GM04503 (cell line): ENCODE measurements at places on chromosomes 11 and 22.

DNA sequence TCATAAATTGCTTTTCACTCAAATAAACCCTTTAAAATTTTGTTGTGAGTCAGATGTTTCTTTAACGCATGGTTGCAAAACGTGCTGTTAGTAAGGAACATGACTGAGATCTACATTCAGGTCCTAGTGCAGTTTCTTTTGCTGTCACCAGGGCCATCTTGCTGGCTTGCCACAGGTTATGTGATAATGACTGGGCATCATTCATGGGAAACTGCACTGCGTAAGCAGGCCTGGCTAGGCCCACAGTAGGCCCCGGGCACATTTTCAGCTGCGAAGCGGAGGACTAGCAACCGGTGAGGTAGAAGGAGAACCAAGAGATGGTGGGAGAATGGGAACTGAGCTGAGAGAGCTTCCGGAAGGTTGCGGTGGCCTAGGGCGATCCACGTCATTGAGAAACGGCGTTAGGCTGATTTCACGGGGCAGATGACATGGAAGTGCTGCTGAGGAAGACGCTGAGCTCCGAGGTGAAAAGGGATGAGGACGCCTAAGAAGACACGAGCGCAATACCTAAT is 3.2 kb upstream of the KLHDC7B start:
- DNase-seq: no peak

DNA sequence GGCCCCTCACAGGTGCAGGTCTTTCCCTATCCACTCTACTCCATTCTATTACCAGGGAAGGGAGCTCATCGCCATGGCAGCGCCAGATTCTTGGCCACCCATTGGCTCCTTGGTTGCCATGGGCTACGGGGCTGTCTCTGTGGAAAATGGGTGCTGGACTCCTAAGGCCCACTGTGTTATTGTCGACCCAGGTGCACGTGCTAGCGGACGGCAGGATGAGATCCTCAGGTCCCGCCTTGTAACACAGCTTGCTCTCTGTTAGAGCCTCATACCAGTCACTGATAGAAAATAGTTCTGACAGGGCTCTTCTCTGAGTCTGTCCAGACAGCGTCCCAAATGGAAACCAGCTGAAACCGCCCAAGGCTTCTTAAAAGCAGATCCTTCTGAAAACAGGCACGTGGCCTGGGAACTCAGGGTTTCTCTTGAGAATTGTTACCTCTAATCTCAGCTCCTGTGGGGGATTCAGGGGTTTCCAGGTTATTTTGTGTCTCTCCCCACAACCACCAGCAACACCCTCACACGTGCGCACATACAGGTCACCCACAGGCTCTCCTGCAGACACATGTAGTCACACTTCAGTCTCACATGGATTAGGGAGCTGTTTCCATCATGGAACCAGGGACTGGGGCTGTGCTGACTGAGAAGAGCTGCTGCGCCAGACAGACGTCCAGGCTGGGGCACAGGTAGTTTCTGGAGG is 1.5 kb downstream of the TUB start:
- no peak for DNase-seq

DNA sequence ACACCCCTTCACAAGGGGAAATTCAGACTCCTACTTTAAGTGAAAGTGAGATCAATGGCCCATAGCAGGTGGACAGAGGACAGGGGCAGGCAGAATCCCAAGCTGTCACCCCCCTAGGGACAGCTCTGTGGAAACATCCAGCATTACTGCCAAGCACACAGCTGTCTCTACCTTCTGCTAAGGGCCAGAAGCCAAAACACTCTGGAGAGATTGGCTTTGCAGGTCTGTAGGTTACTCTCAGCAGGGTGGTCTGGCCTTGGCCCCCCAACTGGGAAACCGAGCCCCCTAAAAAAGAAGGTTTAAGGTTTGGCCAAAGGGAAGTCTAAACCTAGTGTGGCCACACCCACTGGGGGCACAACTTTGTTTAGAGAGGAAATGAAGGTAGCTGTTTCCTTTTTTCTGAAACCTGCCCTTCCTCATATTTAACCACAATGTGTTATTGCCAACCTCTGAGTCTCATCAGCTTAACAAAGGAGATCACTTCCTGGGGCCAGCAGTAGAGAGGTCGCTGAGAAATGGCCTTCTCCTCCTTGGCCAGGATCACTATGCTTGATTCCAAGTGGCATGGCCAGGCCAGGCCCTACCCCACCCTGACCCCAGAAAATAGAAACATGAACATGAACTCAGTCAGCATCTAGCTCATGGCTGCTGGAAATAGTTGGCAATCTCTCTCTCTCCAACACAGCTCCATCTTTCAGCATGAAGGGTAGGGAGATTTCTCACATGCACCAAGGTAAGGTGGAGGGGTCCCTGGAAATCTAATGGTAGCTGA is 25.9 kb upstream of the SCARF2 start:
- DNase-seq: no peak

- no peak for DNase-seq
Observed at GRCh38 chr11:110434952-110435779, 5.4 kb downstream of the FDX1 start.

DNA sequence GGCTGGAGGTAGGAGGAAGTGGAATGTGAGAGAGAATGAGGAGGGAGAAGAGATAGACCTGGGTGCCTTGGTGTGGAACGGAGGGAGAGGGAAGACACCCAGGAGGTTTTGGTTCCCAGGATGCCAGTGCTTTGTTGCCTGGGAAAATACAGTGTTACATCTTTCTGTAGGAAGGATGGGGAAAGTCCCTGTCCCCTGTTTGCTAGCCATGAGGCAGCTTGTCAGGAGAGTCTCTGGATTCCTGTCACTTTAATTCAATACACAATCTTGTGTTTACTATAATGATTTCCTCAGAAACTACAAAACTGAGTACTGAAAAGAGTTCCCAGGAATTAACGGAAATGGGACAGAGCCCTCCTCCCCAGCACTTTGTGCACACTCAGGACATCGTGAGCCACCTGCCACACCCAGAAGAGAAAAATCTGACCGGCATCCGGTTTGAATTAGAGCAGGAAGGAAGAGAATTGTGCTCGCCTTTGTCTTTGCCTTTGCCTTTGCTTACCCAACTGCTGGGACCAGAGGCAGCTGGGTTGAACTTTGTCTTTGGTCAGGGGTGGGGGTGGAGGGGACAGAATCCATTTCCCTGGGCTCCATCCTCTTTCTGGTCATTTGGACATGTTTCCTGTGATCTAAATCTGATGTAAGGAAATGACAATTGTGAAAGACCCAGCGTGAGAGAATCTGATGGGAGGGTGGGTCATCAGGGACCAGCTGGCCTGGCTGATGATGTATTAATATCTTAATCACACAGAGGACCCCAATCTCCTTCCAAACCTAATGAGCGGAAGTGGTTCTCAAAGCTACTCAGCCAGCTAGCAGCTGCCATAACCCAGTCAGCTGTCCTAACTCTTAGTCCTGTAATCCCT is 1.3 kb upstream of the LIMK2 start:
- DNase-seq: no peak

DNA sequence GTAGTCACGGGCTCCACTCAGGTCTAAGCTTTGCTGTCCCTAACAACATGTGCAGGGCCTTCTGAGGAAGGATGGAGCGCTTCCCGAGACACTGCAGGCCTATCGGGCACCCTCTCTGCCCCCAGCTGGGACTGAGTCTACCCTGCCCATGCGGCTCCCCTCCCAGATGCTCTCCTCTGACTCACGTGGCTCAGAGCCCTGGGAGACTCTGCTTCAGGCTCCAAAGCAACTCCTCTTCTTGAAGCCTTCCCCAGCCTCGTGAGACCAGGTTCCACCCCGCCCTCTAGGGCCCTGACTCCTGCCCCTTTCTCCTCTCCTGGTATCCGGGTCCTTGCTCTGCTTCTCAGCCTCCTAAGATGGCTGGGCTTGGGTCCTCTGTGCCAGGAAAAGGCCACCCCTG is 28.4 kb upstream of the ARFGAP3 start:
- DNase-seq: no peak

DNA sequence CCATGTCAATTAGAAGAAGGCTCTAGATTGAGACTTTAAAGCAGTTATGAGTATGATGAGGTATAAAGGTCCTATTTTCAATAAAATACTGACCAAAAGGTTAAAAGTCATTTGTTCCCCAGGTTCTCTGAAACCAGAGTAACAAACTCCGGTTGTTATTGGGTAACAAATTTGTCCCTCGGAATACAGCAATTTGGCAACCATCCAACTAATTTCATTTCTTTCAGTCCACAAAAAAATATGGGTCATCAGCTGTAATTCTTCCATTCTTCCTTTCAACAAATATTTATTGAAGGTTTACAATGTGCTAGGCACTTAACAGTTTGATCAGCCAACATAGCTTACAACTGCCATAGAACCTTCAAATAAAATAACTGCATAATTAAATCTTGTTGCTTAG is 79.9 kb downstream of the TTC28 start:
- DNase-seq: no peak

- no peak for DNase-seq
Observed at GRCh38 chr11:83025267-83025704, 46.4 kb downstream of the RAB30 start.

DNA sequence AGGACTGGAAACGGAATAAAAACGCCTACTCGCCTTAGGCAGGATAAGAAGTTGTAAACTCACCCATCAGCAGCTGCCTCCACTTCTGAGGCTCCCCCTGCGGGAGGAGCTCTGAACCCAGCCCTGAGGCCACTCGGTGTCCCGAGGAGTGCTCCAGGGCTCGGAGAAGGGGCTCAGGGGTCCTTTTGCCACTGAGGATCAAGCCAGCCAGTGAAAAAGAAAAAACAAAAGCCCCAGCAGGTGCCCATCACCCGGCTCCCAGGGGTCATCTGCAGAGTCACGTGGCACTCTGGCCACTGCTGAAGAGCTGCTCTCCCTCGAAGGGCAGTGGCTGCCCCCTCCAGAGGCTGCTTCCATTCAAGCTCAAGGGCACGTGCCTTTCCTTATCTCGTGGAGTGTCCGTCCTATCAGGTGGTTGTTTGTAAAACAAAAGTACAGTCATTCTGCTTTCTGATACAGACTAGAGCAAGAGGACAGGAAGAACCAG is 29.0 kb downstream of the NUP50 start:
- DNase-seq: no peak

- DNase-seq: no peak
Observed at GRCh38 chr22:41613456-41613855, 7.4 kb downstream of the DESI1 start.

- DNase-seq: no peak
Observed at GRCh38 chr22:20457506-20458240, 20.0 kb upstream of the SCARF2 start.

DNA sequence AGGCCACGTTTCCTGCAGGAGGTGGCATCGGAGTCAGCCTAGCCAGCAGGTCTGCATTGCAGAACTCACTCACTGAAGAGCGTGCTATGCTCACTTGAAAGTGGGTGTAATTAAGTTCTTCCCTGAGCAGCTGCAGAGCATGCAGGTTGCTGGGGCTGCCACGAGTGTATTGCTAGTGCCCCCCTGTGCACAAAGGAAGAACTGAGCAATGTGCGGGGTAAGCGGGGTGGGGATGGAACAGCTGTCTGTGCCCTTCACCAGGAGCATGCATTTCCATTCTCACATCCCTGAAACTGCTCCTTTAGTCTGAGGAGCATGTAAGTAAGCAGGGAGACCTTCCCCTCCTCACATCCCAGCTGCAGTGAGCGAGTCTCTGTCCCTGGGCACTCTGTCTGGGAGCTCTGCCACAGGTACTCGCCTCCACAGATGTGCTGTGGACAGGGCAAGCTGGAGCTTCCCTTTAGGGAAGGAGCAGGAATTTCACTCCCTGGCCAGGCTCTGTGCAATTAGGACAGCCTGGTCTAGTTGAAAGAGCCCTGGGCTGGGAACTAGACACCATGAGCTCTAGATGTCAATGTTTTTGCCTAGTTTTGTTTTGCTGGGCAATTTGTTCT is 1031.8 kb downstream of the NTM start:
- no peak for DNase-seq

DNA sequence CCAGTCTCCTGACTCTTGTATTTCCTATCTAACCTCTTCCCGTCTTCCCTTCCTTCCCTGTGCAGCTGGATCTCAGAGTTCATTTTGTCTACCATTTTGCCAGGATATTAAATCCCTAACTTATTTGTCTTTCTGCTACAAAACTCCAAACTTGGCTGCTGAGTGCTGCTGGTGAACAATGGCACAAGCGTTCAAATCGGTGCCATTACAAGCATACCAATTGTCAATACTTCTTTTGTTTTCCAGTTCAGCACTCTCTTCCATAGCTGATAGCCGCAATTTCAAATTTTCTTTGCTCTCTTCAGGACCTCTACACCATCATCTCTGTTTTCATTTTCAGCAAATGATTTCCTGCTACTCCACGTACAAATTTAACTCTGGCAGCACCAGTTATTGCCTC is 13.4 kb downstream of the IL18 start:
- no peak for DNase-seq

- no peak for DNase-seq
Observed at GRCh38 chr11:23947883-23948282, 549.0 kb upstream of the LUZP2 start.

DNA sequence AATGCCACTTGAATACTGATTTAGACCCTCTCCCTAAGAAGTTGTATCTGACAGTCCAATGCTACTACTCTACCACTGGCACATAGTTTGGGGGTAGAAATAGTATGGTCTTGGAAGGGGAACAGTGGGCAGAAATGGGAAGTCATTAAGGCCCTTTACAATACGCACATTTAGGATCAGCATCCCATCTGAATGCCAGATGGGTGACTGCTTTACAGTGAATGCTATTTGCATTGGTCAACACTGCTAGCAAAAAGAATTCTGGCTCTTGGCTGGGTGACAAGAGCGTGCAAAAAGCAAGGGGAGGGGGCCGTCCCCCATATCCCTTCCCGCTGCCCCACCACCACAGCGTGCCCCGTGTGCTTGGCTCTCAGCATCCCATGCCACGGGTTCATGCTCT is 104.7 kb upstream of the BID start:
- DNase-seq: no peak

DNA sequence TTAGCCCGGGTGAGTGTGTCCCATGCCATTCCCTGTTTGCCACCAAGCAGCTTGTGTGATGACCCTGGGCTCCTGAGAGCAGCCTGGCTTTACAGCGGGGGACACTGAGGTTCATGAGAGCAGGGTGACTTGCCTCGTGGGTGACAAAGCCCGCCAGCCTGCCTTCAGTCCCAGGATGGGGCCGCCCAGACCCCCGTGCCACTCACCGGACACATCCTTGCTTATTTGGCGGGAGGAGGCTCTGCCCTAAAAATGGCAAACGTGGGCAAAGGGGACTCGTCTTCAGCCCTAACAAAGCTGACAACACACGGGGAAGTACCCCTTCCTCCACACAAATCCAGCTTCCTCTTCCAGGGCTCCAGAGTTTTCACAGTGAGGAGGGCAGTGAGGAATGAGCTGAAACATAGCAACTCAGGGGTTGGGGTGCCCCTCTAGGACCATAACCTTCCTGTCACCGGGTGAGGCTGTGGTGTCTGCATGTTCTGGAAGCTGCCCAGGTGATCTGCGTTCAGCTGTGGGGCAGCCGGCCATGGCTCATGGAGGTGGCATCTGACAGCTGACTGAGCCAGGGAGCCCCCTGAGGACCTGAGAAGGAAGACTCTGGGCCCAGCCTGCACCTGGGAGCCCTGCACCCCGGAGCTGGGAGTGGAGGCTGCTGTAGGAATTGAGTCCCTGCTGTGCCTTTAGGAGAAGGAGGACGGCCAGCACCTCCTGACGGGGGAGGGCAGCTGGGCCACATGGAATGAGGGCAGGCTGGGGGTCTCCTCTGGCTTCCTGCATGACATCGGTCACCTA is 16.7 kb downstream of the RIBC2 start:
- no peak for DNase-seq

GRCh38 chr11:57599381-57599780 is 1.9 kb downstream of the SERPING1 start:
- DNase-seq: no peak

GRCh38 chr22:47228767-47229166 is 466.3 kb downstream of the TBC1D22A start:
- DNase-seq: no peak

GRCh38 chr11:68377389-68377795 is 65.0 kb downstream of the LRP5 start:
- no peak for DNase-seq

- no peak for DNase-seq
Observed at GRCh38 chr11:64755681-64756361, 4.0 kb downstream of the PYGM start.
